NCI-H187 (cell line): ENCODE measurements at places on chromosomes 2 and 18.
A peak's percentile ranks its signal among the peaks of the same experiment; 100 is the strongest.

GRCh38 chr2:108535357-108535631 is 1.0 kb downstream of the LIMS1 start:
- no peak for DNase-seq

DNA sequence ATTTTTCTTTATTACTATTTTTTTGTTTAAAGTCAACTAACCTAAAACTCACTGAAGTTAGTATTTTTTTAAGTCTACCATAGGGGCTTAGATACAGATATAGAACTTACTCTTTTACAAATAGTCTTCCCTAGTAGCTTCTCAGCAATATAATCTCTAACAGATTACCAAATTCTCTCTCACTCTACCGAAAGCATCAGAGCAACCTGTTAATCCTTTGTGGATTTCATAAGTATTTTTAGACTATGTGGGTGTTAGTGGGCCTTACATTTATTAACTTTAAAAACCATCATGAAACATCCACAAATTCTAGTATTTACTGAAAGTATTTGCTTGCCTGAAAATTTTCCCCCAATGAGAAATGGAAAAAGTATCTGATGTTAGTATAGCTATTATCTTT is 84.6 kb upstream of the TFPI start:
- no peak for DNase-seq

- no peak for DNase-seq
Measured at GRCh38 chr2:240500561-240501423, 57.0 kb downstream of the ANKMY1 start.

GRCh38 chr2:94875064-94875819 is 4.0 kb downstream of the TEKT4 start:
- no peak for DNase-seq

DNA sequence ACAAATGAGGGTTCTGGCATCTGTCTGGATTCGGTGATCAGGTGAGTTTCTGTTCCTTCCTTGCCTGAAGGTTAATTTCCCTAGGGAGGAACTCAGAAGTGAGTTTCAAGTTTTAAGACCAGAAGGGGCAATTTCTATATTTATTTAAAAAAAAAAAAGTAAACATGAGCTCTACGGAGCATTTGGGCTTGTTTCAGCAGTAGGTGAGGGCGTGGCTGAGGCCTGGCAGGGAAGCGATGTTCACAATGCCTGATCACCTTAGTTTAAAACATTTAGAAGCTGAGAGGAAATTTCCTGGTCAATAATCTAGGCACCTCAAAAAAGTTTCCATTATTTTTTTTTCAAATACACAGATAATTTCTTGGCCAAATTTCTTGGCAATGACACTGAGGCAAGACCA is 629.1 kb downstream of the DPP10 start:
- no peak for DNase-seq

DNA sequence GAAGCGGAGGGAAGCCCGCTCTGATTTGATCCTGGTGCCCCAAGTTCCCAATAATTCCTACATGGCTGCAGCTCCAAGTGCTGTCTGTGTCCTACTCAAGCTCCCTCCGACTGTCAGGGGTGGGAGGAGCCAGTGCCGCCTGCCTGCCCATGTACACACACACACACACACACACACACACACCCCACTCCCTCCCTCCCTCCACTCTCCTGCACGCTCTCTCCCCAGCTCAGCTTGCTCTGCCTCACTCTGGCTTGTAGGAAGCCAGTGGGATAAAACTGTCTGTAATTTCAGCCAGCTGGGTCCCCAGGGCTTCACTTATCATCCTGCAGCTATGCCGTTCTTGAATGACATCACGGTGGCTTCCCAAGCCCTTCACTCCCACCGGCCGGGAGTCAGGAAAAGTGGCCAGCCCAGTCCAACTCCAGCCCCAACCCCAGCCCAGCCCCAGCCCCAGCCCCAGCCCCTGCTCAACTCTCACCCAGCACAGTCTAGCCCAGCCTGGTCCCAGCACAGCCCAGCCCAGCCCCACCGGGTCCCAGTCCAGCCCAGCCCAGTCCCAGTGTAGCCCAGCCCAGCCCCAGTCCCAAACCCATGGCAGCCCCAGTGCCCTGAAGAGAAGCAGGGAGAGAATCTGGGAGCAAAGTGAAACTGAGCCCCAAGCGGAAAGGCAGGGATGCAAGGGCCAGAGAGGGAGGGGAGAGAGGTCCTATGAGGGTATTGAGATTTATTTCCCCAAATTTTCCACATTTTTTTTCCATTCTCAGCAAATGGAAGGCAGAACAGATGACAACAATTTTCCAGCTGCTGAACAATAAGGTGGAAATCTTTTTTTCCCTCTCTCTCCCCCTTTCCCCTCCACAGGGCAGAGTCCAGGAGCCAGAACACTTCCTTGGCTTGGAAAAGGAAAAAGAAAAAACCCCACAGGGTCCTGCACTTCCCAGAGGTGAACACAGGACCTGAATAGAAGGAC is 144.0 kb downstream of the TNS1 start:
- DNase-seq = peak; percentile 54

GRCh38 chr2:25177211-25177611 is 8.8 kb upstream of the POMC start:
- DNase-seq = peak; percentile 76

DNA sequence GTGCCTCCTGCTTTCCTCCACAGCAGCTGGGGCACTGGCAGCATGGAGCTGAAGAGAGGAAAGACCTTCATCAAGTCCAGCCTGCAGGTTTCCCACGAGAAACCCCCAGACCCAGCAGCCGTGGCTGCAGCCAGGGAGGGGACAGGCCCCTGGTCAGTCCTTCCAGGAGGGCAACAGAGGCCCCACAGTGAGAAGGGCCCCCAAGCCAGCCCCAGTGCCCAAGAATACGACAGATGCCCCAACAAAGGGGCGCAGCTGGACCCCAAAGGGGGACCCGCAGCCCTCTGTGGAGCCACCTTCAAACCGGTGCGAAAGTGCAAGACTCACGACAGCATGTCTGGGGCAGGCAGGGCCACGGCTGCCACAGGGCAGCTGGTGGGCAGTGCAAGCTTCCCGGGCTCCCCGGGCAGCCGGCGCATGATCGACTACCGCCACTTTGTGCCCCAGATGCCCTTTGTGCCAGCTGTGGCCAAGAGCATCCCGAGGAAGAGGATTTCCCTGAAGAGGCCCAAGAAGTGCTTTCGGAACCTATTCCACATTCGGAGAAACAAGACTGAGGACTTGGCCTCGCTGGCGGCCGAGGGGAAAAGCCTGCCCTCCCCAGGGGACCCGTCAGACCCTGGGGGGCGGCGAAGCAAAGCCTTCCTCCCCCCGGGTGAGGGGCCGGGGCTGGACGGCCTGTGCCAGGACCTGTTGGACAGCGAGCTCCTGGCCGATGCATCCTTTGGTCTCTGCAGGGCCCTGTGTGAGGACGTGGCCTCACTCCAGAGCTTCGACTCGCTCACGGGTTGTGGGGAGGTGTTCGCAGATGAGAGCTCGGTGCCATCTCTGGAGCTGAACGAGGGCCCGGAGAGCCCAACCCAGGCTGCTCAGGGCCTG is 6.9 kb downstream of the AMER3 start:
- no peak for DNase-seq

- DNase-seq = no peak
Measured at GRCh38 chr18:57048351-57048750, 98.5 kb upstream of the BOD1L2 start.

- no peak for DNase-seq
Measured at GRCh38 chr18:3329471-3329870, 67.5 kb downstream of the MYL12B start.

- no peak for DNase-seq
Measured at GRCh38 chr2:7007846-7008741, 90.9 kb downstream of the RNF144A start.

GRCh38 chr2:212181646-212182045 is 357.0 kb downstream of the ERBB4 start:
- DNase-seq = no peak

DNA sequence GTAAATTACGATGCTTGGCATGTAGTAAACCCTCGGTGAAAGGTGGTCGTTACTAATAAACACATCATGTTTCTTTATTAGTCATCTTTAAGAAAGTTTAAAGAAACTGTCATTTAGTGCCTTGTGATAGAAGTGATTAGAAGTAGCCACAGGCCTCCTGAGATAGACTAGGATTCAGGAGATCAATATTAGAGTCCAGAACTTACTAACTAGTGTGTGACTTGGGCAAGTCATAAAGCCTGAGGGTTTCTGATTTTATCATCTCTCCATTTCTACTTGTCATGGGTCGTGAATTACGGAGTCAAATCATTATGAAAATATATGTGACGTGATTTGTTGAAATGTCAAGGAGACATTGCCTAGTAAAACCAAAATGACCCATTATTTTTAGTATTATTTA is 6.7 kb downstream of the RPE start:
- no peak for DNase-seq

DNA sequence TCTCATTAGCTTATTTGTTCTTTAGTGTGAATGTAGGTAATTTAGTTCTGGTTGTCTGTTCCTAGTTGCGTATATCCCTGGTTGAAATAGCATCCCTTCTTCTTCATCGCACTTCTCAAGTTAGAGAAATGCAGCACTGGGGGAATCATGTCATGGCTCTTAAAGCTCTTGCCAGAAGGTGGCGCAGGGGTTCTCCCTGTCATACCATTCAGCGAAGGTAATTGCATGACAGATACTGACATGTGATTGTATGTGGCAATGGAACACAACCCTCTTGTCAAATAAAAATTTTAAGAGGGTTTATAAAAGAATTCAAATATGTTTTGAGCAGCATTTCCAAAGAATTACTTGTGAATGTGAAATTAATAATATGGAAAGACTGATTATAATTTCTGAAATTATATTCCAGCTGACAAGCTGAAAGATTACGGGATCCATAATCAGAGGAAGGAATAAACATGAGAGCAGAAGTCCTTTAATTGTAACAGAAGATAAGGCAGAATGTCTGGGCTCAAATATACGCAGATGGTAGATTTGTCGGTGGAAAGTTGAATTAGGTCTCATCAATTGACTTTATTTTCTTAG is 411.7 kb downstream of the DSEL start:
- peak; percentile 46 for DNase-seq

GRCh38 chr2:145927131-145927950 is 1407.4 kb upstream of the ZEB2 start:
- DNase-seq = no peak

- no peak for DNase-seq
Measured at GRCh38 chr18:34786162-34786741, 76.2 kb downstream of the DTNA start.

- DNase-seq = no peak
Measured at GRCh38 chr2:66568650-66569300, 133.8 kb downstream of the MEIS1 start.

GRCh38 chr18:43031169-43031568 is 84.3 kb downstream of the RIT2 start:
- DNase-seq = no peak

GRCh38 chr2:101960819-101961337 is 30.9 kb upstream of the IL1R2 start:
- DNase-seq = no peak

GRCh38 chr18:63320123-63320974 is 780 bp upstream of the BCL2 start:
- DNase-seq = peak; percentile 35

DNA sequence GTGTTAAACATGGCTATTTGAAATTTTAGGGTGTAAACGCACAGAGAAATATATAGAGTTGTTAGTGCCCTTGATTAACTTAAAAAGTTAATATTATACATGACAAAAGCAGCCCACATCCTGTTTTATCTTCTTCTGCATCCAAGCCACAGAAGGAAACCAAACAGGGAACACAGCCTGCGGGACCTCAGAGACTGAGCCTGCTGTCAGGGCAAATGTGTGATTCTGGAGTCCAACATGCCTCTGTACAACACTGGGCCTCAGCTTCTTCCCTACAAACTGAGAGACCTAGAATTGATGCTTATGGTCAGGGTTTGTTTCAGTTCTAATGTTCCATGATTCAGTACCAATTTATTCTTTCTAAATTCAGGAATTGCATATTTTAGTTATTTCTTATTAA is 404.7 kb downstream of the FBXO15 start:
- DNase-seq = no peak
